ENCODE measurements at places on chromosomes 3 and 15. TPM values are rescaled to one million over a fixed set of nuclear protein-coding genes. Genes with fewer than 3 reads are reported as not detected.
A peak's percentile ranks its signal among the peaks of the same experiment; 100 is the strongest.

Gene FOXB1
- not detected for total RNA-seq

Gene ACP3
- under 0.01 TPM for total RNA-seq

Gene UPK1B
- total RNA-seq, result 0.36 TPM

Gene HHATL
- total RNA-seq, result not detected

Gene LXN
- total RNA-seq, result 114 TPM

Gene NEO1
- 64.2 TPM for total RNA-seq

Gene CCR2
- not detected for total RNA-seq

DNA sequence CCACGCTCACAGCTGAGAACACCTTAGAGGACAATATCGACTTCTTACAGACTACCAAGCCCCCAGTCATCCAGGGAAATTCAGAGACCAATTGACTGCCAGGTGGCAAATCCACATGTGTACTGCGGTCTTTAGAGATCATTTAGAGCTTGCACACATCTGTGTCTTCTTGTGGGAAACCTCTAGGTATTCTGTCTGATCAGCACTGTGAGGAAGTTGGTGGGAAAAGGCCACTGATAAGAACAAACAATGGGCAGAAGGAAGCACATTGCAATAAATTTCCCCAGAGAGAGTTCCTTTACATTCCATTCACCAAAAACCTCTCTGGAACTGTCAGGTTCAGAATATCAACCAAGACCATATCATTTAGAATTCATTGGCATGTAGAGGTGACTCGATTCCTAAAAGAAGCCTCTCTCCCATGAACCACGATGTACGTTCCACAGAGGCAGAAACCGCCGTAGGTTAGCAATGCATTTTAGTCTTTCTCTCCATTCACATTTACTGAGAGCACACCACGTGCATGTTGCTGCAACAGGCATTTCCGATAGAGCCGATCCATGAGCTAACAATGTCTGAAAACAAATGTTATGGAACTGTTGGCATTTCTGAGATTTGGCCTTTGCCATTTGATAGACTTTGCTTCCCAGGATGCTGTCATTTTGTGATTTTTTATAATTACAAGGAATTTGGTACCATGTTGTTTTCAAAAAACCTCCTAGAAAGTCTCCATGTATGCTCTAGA is 287.3 kb upstream of the TPRG1 start:
- DNase-seq, result no peak

- peak; percentile 87 for DNase-seq
Measured at GRCh38 chr15:69729167-69729748, 276.6 kb downstream of the RPLP1 start.

DNA sequence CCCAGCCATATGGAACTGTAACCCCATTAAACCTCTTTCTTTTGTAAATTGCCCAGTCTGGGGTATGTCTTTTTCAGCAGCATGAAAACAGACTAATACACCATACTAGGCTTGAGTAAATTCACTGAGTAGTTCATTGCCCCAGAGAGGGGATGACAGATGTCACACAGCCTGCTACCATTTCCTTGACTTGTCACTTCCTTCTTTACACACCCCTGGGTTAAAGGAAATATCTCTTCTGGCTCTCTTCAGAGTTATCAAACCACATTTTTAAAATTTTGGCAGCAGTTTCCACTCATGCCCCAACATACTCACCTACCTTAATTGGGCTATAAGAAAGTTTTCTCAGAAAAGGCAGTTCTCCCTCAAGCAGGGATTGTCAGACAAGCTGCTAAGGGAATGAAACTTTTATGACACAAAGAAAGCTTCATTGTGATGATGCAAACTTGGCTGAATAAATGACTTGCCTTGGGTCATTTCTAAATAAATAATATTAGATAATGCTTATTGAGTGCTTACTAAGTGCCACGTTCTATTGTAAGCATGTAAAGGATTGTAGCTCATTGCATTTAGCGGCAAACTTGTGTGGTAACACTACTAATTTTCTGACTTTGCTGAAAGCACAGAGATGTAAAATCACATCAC is 68.0 kb upstream of the RBMS3 start:
- no peak for DNase-seq

DNA sequence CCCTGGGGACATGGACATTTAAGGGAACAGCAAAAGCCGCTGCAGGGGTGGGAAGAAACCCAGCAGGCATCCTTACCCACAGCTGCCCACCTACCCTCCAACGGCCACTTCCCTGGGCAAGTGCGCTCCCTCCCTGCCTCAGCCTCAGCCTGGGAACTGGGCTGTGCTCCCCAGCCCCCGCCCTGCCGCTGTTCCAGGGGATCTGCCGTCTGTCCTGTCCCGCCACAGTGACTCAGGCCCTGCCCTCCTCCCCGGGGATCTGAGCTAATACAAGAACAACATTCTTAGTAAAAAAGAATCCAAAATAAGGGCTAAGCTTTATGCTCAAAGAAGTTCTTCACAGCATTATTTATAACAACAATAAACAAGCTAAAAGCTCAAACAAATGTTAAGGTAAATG is 7.4 kb upstream of the IQSEC1 start:
- DNase-seq, result peak; percentile 98

- peak; percentile 0 for DNase-seq
Measured at GRCh38 chr3:98039322-98040024, 4.4 kb upstream of the GABRR3 start.

- DNase-seq, result peak; percentile 71
Measured at GRCh38 chr3:185715091-185715490, 109.8 kb downstream of the IGF2BP2 start.

- no peak for DNase-seq
Measured at GRCh38 chr3:181721046-181721875, 9.5 kb downstream of the SOX2 start.

DNA sequence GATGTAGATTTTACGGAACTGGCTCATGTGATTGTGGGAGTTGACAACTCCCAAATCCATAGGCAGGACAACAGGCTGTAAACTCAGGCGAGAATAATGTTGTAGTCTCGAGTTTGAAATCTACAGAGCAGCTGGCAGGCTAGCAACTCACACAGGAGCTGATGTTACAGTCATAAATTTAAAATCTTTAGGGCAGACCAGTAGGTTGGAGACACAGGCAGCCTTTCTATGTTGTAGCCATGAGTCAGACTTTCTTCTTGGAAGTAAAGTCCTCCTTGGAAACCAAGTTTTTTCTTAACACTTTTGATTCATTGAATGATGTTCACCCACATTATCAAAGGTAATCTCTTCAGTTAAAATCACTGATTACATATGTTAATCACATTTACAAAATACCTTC is 89.1 kb upstream of the ALCAM start:
- no peak for DNase-seq

DNA sequence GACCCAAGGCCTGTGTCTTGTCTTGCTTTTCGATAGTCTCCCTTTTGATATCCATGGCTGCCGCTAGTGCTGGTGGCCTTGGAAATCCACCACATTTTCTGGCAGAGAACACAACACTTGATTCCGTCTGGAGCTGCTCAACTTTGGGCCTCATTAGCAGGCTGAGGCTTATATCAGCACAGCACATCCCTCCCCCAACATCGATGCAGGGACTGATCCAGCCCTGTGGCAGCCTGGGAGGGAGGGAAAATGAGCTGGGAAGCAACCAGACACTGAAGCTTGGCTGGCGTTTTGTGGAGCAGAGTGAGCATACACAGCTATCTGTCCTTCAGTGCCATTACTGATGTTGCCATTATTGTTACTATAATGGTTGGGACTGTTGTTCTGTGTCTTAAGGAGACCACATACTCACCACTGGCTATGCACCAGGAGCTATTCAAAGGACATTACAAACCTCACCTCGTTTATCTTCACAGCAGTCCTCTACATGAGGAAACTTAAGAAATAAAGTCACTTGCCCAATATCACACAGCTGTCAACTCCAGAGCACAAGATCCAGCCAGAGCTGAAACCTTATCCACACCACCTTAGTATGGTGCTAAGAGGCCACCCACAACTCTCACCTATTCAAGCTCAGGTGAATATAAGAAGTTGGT is 102.9 kb downstream of the SUCLG2 start:
- no peak for DNase-seq

GRCh38 chr3:119669906-119670570 is 7.2 kb downstream of the COX17 start:
- no peak for DNase-seq

DNA sequence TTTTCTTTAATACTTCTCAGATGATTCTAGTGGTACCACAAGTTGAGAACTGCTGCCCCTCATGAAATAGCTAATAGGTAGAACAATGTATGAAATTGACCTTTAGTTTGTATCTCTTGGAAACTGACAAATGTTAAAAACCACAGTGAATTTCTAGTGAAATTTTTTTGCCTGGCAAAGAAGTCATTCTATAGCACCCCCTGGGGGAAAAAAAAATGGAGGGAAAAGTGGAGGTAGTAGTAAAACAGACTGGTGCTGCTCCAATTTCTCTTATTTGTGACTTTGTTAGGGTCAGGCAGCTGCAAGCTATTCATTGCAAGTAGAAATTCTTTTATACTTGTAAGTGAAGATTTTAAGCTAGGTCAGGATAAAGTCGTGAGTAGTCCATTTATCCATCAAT is 605.0 kb downstream of the NLGN1 start:
- DNase-seq, result no peak

- DNase-seq, result no peak
Measured at GRCh38 chr3:88362428-88362827, 212.7 kb downstream of the C3orf38 start.

- DNase-seq, result peak; percentile 62
Measured at GRCh38 chr3:119731560-119732343, 28.9 kb downstream of the CFAP91 start.

DNA sequence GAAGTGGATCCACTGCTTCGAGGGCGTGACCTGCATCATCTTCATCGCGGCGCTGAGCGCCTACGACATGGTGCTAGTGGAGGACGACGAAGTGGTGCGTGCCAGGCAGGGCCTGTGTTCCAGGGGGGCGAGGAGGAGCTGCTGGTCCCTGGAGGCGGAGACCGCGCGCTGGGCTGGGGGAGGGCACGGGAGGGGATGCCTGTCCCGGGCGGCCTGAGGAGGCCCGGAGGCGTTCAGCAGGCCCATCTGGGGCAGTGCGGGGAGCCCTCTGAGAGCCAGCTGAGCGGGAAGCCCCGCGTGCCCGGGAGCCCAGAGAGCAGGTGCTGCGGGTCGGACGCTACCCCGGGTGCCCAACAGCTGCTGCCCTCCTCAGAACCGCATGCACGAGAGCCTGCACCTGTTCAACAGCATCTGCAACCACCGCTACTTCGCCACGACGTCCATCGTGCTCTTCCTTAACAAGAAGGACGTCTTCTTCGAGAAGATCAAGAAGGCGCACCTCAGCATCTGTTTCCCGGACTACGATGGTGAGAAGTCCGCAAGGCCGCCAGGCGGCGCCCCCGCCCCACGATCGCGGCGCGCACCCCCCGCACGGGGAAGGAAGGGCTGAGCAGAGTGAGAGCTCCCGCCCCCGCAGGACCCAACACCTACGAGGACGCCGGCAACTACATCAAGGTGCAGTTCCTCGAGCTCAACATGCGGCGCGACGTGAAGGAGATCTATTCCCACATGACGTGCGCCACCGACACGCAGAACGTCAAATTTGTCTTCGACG is 2.9 kb downstream of the GNAT1 start:
- peak; percentile 99 for DNase-seq

DNA sequence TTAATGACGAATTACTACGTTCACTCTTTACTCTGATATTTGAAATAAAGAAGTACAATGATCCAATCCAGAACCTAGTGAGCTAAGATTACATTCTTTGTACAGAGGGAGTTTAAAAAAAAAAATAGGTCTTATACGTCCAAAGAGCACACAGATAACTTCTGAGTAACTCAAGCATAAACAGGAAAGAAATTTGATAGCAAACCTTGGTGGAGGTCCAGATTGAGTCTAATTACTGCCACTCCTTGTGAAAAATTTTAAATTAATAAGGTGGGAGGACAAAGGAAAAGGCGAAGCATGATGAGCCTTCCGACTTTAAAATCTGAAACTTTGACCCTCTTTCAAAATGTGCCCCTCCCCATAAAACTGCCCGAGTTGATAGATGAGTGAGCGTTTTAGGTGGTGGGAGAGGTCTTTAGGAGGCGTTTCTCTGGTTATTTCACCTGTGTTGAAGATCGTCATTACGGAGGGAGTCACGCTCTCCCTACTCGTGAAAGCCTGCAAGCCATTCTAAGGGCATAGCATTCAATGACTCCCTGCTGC is 127.0 kb upstream of the ROBO2 start:
- DNase-seq, result peak; percentile 3

GRCh38 chr15:87816016-87816415 is 440.5 kb downstream of the NTRK3 start:
- DNase-seq, result no peak

GRCh38 chr3:10534066-10534465 is 28.7 kb upstream of the ATP2B2 start:
- DNase-seq, result no peak

DNA sequence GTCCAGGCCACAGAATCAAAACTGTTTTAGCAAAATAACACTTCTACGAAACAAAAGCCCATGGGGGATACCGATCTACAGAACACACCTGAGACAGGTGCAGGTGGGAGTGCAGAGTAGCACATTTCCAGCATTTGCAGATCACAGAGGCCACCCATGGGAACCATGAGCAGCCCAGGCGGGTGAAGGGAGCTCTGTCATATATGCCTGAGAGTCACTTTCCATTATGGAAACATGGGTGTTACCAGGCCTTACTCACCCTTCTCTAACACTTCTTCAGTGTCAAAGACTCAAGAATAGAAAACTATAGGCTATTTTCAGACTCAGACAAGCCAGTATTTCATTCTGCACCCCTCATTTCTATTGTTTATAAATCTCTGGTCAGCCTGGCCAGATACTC is 3.5 kb downstream of the PLA1A start:
- no peak for DNase-seq

DNA sequence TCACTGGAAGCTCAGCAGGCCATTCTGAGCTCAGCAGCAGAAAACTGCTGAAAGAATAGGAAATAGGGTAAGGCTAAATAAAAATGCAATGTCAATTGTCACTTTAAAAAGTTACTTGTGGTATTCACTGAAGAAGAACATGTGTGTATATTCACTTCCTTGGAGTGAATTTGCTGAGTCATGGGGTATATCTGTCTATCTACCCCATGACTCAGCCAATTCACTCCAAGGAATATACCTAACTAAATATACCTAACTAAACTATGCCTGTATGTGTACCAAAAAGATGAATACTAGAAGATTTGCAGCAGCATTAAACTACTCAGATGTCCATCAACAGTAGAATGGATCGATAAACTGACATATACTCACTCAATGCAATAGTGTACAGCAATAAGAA is 69.5 kb upstream of the KCNAB1 start:
- no peak for DNase-seq

DNA sequence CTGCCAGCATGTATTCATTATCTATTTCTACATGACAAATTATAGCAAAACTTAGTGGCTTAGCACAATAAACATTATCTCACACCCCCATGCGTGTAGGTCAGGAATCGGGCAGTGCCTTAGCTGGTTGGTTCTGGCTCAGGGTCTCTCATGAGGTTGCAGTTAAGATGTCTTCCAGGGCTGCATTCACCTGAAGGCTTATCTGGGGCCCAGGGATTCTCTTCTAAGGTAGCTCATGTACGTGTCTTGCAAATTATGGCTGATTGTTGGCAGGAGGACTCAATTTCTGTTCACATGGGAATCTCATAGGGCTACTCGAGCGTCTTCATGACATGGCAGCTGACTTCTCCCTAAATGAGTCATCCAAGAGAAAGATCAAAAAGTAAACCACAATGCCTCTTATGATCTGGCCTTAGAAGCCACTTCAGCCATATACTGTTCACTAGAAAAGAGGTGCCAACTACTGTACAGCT is 42.9 kb upstream of the TSC22D2 start:
- DNase-seq, result peak; percentile 90
